CD4-positive, alpha-beta T cell treated with Interferon alpha-2 for 1 hour (primary cell): ENCODE measurements at places on chromosomes 2 and 18.

DNA sequence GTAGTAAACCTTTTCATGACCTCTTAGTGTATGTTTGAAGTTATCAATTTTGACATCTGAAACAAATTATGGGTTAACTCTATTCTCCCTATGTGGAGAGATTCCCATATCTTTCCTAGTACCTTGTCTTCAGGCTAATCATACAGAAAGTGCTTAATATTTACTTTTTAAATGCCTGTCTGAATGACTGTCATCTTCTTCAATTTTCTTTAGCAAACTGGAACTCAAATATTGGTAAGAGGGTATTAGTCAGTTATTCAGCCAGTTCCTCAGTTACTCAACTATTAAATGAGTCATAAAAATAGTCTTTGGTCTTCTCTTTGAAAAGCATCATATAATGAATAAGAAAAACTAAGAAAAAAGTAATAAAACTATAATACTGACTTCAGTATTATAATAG, 1038.0 kb upstream of the PIK3C3 start:
- DNase-seq: no peak

DNA sequence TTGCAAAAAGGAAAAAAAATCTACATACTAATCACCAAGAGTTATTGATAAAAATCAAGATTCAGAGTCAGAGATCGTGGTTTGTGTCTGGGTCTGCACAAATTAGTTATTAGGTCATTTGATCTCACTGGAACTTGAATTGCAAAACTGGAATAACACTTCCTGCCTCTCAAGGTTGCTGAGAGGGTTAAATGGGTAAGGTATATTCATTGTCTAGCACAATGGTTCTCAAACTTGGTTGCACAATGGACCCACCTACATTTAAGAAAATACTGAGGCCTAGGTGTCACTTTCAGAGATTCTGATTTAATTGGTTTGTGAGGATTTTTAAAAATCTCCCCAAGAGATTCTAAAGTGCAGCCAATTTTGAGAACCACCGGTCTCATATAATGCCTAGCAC, 84.8 kb downstream of the COBLL1 start:
- DNase-seq: no peak

DNA sequence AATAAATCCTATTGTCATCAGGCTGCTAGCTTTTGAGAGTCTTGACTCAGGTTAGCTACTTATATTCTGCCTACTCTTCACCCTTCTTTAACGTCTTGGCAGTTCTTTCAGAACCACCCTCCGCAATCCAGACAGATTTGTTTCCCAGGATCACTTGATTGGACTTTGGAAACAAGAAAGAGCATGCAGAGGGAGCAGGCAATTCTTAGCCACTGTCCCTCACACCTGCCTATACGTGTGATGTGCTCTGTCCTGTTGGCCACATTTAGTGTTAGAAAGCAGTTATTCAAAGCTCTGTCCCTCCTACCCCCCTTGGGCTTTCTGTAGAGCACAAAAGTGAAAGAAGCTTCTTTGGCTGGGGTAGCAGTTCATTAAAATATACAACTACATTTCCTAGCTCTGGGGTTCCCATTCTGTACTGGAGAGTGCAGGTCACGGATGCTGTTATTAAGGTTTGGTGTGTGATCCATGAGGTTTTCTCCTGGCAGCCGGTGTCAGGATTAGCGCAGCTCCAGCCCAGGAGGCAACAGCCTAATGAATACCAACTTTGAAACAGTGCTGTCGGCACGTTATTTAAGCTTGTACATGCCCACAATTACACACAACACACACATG, 6.3 kb downstream of the FZD5 start:
- DNase-seq: no peak

DNA sequence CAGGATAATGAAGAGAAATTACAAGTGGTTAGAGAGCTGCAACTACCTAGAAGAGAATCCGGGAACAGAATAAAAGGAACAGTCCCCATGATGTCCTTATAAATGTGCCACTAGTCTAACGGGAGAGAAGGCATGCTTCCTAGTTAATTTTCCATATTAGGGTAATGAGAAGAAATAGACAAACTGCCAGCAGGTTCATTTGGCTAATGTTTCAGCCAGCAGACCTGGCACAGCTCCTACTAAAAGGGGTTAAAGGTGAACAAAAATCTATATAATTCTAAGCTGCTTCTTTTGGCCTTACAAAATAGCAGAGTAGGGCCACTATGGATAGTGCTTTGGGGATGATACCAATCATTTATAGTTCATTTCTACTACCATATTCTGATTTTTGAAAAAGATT, 845.3 kb upstream of the GCFC2 start:
- no peak for DNase-seq

DNA sequence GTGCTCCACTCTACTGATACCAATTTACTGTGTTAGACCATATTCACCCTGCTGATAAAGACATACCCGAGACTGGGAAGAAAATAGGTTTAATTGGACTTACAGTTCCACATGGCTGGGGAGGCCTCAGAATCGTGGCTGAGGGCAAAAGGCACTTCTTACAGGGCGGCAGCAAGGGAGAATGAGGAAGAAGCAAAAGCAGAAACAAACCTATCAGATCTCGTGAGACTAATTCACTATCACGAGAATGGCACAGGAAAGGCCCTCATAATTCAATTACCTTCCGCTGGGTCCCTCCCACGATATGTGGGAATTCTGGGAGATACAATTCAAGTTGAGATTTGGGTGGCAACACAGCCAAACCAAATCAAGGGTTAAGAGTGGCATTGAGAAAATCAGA, 65.2 kb downstream of the LDLRAD4 start:
- DNase-seq: no peak

DNA sequence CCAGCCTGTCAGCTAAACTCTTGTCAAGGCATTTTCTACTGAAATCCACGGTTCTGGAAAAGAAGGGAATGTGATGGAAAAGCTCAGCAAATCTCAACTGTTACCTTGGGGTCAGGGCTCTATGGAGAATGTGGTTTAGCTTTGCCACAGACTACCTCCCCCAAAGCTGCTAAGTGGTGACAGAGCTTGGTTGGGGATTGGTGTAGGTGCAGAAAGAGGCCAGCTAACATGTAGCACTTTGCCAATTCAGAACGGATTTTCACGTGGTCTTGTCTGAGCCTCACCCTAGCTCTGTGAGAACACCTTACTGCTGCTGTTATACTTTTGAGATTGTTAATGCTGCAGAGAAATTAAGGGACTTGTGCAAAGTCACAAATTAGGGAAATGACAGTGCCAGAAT, 331.1 kb downstream of the RND3 start:
- DNase-seq: no peak

DNA sequence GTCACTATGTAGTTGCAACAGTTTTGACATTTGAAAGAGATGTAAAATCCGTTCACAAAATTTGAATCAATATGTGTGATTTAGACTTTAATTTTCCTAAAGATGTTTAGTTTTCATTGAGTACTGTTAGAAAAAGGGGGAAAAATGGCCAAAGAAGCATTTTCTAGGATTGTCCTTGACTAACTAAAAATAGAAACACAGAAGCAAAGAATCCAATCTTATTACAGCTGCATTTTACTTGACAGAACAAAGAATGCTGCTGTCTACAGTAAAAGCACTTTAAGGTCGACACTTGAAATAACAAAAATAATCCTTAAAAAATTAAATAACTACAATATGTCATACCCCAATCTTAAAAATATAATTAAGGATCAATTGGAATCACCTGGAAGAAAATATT, 48.9 kb downstream of the FRZB start:
- DNase-seq: no peak

DNA sequence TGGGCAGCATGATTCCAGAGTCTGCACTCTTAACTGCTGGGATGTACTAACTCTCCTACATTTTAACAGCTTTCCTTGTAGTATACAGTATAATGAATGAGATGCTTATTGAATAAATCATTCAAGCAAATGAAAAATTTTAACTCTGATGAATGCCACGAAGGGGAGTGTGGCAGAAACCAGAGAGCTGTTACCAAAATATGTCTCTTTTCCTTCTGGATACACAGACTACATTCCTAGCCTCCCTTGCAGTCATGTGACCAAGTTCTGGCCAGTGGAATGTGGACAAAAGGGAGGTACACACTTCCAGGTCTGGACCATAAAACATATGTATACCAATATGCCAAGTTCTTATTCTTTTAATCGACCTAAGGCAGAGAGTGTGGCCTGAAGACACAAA, 1.7 kb upstream of the EML4 start:
- DNase-seq: no peak

GRCh38 chr2:215907147-215907546, 106.2 kb downstream of the MREG start:
- DNase-seq: no peak

GRCh38 chr2:18178736-18179349, 300.4 kb downstream of the KCNS3 start:
- DNase-seq: peak; percentile 37

DNA sequence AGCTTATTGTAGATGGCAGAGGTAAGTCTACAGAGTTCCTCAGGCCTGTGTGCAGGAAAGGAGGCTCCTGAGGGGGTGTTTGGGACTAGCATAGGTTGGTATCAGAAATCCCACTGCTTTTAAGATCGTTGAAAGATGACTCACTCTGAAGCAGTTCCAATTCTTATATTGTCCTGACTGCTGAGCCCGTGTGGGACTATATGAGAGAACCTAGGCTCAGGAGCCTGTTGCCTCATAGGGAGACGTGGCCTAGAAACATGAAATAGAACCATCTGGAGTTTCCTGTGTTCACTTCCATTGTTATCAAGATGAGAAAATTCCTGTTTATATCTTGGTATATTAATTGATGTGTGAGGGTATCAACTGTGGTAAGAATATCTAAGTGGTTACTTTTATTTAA, 5.7 kb downstream of the CCT7 start:
- DNase-seq: no peak

- no peak for DNase-seq
Observed at GRCh38 chr2:128668946-128669345, 350.3 kb upstream of the HS6ST1 start.

GRCh38 chr2:227368574-227368973, 10.5 kb downstream of the TM4SF20 start:
- no peak for DNase-seq

DNA sequence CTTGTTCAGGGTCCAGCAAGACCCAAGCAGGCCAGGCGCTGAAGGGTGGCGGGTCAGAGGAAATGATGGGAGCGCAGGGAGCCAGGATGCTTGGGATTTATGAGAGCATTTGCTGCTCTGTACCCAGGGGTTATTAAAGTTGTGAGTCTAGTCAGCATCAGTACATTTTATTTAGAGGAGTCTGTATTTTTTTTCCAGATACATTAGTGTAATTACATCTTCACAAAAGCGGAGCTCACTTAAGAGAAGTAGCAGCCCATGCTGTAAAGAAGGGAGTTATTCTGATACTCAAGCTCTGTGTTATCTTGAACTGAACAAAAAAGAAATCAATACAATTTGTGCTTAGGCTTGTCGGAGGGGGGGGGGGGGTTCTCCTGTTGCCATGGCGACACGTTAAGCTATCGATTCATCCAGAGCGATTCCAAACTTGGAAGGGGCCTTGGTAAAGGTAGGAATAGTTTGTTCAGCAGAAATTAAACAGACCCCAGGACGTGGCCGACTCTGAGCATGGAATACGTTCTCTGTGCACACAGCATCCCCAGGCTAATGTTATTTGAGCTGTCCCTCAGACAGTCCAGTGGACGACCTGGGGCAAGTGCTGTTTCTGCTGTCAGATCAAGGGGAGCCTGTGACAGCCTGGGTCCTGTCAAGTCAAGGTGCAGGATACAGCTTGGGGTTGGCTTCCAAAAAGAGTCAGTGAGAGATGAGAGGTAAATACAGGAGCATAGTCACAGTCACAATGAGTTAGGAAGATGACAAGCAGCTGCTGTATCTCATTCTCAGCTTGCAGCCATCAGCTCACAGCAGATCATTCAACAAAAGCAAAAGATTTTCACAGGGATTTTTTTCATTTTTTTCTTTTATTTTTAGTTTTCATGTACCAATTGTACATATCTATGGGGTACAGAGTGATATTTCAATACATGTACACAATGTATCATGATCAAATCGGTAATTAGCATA, 387.6 kb downstream of the DCDC2C start:
- no peak for DNase-seq

DNA sequence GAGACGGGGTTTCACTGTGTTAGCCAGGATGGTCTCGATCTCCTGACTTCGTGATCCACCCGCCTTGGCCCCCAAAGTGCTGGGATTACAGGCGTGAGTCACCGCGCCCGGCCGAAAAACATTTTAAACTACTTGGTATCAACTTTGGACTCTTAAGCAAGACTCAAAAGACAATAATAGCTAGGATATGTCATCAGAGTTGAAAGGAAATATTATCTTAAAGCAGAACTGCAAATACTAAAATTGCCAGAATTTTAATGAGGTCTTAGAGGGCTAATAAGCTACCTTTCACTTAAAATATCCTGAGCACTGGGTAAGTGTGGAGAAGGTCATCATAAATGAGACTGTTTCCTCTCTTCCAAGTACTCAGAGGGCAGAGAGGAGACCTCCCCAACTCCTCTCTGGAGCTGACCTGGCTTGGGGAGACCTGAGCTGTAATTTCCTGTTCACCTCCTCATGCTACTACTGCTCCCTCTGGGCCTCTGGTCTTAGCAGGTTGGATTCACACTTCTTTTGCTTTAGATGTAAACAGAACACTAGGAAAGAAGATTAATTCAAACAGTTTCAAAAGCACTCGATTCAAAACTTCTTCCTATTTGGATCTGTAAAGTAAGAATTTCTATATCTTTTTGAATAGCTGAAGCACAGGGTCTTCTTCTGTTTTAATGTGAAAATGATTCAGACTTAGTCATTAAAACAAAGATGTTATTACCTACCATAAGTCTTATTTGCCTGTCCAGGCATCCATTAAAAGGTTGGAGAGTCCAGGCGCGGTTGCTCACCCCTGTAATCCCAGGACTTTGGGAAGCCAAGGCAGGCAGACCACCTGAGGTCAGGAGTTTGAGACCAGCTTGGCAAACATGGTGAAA, 16.5 kb downstream of the CNRIP1 start:
- no peak for DNase-seq

DNA sequence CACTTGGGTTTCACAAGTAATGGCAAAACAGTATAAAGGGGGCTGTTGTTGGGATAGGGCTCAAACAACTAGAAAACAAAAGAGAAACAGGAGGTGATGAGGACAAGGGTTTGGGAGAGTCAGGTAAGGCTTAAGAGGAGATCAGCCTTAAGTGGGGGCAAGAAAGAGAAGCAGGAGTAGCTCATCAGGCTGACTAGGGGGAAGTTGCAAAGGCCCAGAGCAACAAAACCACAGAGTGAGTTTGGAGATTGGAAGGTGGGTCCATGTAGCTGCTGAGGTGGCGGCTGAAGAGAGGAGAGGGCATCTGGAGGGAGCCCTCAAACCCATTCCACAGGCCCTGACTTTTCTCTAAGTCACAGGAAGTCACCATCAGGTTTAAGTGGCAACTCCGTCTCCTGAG, 126.0 kb downstream of the MREG start:
- DNase-seq: no peak

GRCh38 chr2:120797421-120798221, 62.0 kb downstream of the GLI2 start:
- DNase-seq: no peak

- DNase-seq: no peak
Observed at GRCh38 chr18:13626544-13626908, 99.8 kb downstream of the FAM210A start.

- no peak for DNase-seq
Observed at GRCh38 chr2:174240097-174240496, 8.2 kb downstream of the OLA1 start.
